ENCODE measurements at places on chromosomes 16 and 17.

DNA sequence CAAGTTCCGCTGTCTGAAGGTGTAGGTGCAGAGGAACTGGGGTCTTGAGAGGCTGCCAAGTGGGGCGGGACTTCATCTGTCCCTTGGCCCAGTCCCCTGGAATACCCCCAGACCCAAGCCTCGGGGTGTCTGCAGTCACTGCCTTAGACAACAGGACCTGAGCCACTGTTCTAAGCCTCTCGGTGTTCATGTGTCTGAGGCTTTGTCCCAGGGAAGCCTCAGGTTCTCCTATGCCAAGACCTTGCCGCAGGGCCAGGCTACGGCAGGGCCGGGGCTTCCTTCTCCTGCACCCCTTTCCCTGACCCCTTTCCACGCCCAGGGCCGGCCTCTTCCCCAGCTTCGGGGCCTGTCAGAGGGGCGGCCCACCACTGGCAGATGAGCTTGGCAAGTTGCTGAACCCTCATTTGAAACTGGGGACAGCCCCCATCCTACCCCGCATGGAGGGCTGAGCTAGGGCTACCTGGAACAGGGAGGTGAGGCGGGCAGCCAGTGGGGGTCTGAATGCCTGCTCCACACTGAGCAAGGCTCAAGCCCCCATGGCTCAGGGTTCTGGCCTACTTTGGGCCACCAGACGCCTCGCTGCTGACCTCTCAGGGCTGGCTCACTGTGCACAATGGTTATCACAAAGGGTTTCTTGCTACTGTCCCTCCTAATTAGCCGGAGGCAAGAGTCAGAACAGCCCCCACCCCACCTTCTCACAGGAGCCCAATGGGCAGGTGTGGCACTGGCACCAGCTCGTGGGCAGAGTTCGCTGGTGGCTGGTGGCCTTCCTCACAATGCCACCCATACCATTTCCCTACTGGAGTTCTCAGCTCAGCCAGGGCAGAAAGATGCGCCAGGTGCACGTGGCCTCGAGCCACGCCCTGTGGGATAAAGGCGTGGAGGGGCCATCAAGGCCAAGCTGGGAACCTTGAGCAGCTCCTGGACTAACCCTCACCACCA is 7.1 kb downstream of the LITAFD start:
- DNase-seq, result no peak

GRCh38 chr17:49574323-49574781 is 1.3 kb upstream of the NXPH3 start:
- no peak for DNase-seq

DNA sequence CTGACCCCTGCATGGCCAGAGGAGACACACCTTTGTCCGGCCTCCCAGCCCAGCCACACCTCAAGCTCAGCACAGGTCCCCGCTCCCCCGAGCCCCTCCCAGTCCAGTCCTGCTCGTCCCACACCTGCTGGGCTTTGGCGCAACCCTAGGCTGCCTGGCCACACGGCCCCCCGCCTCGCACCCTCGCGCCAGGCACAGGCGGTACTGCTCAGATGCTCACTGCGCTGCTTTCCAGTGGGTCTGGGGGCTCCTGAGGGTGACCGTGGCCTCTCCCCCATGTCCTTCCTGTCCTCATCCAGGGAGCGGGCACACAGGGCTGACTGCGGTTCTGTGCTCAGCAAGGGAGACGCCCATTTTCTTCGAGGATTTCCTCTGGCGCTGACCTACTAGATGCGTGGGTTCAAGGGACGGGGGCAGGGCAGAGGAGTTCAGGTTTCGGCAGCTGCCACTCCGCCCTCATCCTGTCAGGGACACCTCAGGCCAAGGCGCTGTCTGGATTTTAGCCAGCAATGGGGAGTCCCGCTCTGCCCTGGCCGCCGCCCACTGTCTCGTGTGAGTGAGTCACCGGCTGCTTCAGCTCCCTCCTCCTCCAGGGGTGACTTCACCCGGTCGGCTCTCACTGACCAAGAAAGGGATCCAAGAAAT is 118.0 kb upstream of the ZNF469 start:
- DNase-seq, result peak; percentile 87

DNA sequence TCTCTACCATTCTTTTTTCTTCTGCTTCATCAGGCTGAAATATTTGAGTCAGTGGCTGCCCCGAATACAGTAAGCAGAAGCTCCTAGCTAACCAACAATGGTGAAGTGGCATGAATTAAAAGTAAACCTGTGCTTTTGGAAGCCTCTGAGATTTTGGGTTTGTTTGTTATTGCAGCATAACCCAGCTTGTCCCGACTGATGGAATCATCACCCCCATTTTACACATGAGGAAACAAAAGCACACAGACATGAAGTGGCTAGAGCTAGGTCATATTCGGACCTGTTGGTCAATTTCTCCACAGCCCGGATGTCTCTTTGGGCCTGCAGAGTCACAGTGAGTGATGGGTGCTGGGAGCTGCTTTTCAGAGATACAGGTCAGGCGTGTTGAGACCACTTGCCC is 39.4 kb downstream of the IRX5 start:
- no peak for DNase-seq

- DNase-seq, result no peak
These were observed 2.6 kb downstream of the FOXF1 start for GRCh38 chr16:86512860-86513470.

DNA sequence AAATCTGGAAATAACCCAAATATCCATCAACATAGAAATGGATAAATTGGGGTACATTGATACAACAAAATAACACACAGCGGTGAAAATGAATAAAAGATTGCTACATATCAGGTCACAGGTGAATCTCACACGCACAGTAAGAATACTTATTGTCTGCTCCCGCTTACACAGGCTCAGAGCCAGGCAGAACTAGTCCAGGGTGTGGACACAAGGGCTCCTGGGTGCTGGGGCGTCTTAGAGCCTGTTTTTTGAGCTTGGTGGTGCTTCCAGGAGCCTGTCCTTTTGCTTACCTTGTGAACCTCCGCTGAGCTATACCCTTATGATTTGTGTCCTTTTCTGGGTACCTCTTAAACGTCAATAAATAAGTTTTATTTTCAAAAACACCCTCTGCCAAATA is 19.8 kb upstream of the C16orf74 start:
- no peak for DNase-seq

GRCh38 chr16:64380751-64381150 is 741.1 kb downstream of the CDH11 start:
- no peak for DNase-seq

- DNase-seq, result peak; percentile 38
These were observed 26.5 kb upstream of the C16orf87 start for GRCh38 chr16:46857368-46857945.

DNA sequence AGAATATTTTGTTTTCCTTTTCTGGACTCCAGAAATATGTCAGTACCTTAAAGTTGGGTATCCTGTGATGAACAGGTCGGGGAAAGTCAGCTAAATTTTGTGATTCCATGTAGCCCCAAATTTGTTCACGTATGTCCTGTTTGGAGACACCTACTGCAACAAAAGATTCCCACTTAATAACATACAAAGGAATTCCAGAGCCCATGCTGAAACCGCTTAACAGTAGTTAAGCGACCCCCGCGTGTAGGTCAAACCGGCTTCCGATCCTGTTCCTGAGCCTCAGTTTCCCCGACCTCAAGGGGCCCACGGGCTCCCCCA is 477 bp downstream of the MTHFSD start:
- no peak for DNase-seq

GRCh38 chr16:50244504-50245416 is 21.6 kb upstream of the ADCY7 start:
- DNase-seq, result no peak

- no peak for DNase-seq
These were observed 59.3 kb downstream of the ASIC2 start for GRCh38 chr17:33233811-33234177.

DNA sequence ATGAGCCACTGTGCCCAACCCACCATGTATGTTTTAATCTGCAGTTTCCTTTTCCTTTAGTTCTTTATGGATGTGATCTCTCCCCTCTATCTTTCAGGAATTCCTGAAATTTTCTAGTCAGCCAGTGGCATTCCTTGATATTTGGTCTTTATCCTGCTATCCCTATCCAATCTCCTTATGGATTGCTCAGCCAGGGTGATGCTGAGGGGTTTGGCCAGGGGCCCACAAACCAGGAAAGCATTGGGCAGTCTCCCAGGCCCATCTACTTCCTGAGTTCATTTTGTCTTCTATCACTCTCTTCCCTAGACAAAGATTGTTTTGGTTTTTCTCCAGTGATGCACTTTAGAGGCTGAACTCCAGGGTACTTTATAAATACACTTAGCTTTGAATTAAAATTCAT is 115.9 kb downstream of the KATNIP start:
- no peak for DNase-seq

DNA sequence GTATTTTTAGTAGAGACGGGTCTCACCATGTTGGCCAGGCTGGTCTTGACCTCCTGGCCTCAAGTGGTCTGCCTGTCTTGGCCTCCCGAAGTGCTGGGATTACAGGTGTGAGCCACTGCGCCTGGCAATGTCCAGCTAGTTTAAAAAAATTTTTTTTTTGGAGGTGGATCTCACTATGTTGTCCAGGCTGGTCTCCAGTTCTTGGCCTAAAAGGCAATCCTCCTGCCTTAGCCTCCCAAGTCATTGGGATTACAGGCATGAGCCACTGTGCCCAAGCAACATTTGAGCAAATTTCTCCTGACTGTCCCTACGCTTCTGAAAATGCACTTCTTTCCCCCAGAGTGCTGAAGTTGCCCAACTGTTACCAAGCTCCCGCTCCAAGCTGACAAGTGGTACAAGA is 8.0 kb downstream of the MAP3K14 start:
- DNase-seq, result no peak

DNA sequence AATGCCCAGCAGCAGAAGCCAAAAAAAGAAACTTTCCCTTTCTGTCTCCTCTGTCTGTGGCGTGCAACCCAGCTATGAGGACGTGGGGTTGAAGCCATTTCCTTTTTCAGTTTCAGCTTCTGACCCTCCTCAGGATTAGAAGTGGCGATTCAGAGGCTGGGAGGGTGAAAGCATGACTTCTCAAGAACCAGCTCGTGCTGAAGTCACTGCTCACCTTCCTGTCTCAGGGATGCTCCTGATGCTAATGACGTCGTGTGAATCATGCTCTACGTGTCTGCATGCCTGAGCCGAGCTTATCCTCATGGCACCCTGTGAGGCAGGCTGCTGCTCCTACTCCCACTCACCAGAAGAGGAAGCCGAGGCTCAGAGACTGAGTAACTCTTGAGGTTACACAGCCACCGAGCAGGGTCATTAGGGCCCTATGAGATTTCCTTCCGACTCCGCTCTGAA is 5.7 kb upstream of the LPO start:
- peak; percentile 16 for DNase-seq

DNA sequence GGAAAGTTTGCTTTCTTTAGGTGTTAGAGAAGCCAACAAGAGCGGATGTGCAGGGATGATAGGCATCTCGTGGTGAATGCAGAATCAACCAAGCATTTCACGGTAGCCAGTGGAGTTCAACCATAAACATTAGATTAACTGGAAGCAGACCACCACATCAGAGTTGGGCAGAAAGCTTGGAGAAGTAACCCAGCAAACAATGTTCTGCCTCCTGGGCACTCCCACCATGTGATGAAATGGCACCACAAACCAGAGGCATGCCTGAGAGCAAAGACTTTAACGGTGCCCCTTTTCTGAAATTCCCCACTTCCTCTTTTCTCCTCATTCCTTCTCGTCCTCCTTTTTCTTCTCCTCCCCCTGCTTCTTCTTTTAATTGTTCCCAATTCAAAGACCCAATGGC is 193.5 kb upstream of the ANKFN1 start:
- no peak for DNase-seq

- no peak for DNase-seq
These were observed 53.1 kb downstream of the VPS53 start for GRCh38 chr17:661509-661908.

DNA sequence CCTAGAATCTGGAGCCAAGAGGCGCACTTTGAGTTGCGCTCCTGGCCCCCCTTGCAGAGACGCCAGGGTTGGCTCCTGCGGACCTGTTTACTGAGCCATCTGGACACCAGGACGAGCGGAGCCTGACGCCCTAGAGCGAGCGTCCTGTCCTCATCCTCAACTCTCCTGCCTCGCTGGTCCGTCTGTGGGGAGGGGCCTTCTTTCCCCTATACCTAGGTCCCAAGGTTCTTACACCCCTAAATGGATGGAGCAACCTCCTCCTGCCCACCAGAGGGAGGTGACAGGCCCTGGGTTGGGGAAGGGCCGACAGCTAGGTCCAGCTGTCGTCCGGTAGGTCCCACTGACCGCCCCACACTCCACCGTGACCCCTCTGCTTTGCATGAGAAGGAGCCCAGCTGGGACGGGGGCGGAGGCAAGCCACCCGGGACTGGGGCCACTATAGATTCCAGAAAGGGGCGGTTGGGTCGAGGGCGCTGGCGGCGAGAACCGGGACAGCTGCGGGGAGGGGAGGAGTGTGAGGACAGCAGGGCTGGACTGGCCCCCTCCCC is 3.1 kb upstream of the LHX1 start:
- no peak for DNase-seq

- DNase-seq, result no peak
These were observed 8.2 kb downstream of the CREBBP start for GRCh38 chr16:3872216-3872895.

- DNase-seq, result no peak
These were observed 209.9 kb downstream of the PRKCB start for GRCh38 chr16:24045641-24046040.

- DNase-seq, result no peak
These were observed 22.4 kb downstream of the MIS12 start for GRCh38 chr17:5508810-5509209.

- DNase-seq, result no peak
These were observed 4.1 kb downstream of the INPP5K start for GRCh38 chr17:1512351-1512750.

- DNase-seq, result peak; percentile 4
These were observed 577.0 kb upstream of the CDH11 start for GRCh38 chr16:65698791-65699321.

DNA sequence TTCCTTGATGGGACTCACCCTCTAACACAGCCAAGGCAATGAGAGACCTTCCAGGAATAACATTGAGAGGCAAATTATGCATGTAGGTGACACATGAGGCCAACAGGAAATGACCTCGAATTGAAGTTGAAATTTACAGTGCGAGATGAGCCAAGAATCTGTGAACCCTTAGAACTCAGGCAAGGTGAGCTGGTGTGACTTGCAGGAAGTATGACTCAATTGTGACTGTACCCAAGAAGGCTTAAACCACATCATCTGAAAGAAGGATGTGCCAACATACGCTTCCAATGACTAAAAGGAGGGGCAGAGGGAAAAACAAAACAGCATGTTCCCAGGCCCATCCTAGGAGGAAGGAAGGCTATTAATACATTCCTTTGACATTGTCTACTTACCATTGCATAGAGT is 44.8 kb downstream of the PITPNC1 start:
- DNase-seq, result peak; percentile 86

Data from GM04504 (cell line).